Keratinocyte (primary cell): ENCODE measurements at places on chromosomes 12 and 14.

- no peak for DNase-seq
These were observed 125.8 kb upstream of the AVPR1A start for GRCh38 chr12:63276537-63277365.

DNA sequence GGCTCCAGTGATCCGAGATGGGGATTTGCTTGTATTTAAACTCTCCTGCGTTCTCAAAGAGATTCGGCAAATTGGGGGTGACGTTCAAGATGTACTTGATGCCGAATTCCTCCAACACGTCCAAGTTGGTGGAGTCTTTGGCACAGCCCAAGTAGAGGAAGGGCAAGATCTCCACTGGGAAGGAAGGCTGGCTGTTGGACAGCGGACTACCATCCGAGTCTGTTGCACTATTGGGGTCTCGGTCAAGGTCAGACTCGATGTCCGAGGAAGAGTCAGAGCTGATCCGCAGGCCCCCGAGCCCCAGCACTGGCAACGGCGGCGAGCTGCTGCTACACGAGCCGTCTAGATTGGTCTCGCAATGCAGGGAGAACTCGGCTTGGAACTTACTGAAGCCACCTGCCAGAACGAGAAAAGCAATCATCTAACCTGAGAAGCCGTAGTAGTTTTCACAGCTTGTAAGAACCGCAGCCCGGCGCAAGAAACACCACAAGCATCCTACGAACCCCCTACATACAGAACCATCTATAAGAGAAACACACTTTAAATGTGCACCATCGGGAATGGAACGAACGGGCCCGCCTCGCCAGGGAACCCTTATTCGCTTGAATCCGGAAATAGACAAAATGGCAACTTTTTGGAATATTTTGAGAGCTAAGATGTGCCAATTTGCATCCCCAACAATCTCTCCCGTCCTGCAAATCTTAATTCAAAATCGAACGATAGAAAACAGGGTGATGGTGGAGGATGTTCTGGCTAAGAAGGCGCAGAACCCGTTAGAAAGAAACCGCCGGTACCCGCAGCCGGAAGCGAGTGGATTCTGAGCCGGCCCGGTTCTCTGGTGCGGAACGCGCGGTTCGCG is 1.4 kb downstream of the DUSP6 start:
- DNase-seq: no peak

DNA sequence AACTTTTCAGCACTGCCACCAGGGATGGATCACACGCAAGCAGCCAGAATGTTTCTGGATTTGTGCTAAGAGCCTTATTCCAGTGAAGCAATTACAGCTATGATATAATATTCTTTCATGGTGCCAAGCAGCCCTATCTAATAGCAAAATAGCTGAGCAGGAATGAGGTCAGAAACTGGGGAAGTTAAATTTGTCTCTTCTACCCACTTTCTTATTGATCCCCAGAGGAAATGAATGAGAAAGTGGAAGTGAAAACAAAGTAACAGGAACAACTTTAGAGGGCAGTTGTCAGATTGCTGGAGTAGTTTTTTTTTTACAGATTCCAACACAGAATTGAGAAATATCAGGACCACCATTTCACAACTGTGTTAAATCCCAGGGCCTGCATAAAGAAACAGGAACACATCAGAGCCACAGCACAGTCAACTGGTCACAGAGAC is 44.8 kb downstream of the GCH1 start:
- DNase-seq: no peak

DNA sequence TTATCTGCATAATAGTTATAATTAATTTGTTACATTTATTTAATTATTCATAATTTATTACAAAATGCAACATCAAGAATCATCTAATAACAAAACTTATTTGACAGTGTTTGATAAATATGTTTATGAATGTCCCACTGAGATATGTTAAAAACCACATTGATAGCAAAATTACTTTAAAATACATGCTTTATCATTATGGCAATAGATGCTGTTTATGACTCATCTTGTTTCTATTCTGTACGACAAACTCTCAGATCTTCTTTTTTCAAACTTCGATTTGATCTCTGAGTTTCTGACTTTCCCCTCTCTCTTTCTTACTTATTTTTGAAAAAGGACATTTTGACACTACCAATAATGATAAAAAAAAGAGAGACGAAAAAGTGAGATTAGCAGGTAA is 56.8 kb upstream of the LRRK2 start:
- DNase-seq: no peak

DNA sequence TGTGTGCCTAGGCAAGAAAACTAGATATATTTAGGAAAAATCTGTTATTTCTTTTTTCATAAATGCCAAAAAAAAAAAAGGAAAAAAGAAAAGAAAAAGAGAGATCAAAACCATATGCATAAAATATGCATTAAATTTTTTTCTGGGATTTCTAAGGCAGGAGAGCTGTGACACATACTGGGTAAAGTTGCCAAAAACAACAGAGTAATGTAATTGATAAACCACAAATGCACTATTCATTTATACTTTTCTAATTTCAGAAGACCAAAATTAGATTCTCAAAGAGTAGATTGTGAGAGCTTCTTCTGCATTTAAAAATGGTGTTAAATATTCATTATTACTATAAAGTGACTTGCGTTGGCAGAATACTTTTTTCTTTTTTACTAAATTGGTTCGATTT is 673.8 kb upstream of the MGAT4C start:
- no peak for DNase-seq

DNA sequence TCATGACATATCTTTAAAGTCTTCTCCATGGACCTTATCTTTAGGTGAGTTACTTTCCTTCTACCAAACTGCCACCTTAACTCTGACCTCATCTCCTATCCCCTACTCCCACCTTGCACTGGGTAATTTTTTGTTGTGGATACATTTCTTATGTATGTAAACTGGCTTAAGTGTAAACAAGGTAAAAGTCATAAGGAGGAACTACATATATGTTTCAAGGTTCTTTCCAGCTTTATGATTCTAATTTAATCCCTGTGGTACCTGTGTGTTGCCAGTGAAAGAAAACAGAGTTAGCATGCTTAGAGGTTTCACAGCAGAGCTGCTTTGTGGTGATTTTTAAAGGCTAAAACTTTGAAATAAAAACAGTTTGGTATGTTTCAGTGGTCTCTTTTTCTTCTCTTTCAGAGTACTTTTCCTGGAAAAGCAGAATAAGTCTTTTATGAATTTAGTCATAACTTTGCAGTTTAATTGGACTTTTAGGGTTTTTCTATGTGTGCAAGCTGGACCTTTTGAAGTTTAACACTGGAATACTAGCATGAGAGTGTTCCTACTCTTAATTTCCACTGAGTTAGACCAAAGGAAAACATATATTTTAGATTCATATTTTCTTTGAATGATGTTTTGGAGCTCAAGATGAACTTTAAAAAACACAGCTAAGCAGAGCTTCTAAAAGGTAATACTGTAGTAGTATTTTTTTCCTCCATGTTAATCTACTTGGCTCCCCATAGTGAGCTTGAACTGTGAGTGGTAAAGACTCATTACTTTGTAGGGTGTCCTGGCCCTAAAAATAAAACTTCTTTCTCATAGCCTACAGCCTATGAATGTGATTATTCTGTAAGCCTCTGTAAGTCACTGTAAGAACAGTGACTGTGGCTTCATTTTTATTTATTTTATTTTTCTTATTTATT is 105.4 kb downstream of the FUT8 start:
- DNase-seq: no peak

DNA sequence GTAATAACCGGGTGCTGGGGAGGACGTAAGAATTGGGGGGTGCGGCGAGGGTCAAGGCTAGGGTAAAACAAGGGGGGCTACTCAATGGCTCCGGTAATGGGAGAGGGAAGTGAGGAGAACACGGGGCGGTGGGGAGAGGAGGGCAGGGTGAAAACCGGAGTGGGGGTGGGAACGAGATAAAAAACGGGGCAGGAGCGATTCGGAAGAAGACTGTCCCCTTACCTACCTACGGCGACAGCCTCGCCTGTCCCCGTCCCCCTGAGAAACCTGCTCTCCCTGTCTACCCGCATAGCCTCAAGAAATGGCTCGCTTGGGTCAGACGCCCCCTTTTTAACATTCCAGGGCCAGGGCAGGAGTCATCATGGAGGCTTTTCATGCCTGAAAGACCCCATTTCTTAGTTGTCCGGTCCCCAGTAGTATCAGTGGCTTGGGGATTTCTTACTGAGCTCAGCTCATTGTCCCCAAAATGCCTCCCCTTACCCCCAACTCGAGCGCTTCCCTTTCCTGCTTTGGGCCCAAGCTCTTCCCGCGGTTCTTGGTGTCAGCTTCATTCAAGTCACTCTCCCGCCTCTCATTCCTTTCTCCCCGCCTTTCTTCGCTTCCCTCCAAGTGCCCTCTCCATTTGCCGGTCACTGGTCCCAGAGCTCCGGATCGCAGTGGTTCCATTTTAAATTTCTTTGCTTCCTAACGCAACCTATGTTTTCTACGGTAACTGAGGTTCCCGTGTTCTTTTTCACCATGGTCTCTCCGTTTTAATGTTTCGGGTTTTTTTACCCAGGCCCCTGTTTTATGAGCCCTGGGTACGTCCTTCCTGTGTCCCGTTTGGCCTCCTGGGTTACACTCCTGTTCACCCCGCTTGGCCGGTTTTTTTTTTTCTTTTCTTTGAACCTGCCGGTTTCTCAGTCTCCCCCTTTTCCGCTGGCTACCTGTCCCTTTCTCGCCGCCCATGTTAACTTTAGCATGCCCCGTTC is 1.2 kb upstream of the WSB2 start:
- no peak for DNase-seq

DNA sequence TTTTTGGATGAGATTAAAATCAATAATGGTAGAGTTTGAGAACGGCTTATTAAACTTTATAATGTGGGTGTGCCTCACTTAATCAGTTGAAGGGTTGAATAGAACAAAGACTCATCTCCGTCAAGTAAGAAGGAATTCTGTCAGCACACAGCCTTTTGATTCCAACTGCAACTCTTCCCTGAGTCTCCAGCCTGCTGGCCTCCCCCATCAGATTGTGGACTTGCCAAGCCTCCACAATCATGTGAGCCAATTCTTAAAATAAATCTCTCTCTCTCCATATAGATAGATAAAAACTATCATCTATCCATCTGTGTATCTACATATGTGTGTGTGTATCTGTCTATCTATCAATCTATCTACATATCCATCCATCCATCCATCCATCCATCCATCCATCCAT is 127.4 kb upstream of the BTG1 start:
- no peak for DNase-seq

- no peak for DNase-seq
These were observed 41.5 kb downstream of the CHGA start for GRCh38 chr14:92964124-92965109.

DNA sequence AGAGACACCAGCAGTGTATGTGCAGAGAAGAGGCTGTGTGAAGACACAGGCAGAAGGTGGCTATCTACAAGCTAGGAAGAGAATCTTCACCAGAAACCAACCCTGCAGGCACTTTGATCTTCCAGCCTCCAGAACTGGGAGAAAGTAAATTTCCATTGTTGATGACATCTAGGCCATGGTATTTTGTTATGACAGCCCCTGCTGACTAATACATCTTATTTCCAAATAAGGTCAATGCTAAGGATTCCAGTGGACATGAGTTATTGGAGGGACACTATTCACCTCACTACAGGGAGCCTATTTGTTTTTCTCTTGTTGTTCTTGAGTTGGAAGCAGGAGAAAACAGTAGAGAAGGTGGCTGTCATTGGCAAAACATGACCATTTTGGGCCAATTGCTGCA is 88.5 kb upstream of the RIN3 start:
- no peak for DNase-seq

GRCh38 chr12:109871668-109872314 is 8.6 kb downstream of the GLTP start:
- no peak for DNase-seq

GRCh38 chr14:60229614-60230013 is 19.4 kb upstream of the PPM1A start:
- DNase-seq: no peak

DNA sequence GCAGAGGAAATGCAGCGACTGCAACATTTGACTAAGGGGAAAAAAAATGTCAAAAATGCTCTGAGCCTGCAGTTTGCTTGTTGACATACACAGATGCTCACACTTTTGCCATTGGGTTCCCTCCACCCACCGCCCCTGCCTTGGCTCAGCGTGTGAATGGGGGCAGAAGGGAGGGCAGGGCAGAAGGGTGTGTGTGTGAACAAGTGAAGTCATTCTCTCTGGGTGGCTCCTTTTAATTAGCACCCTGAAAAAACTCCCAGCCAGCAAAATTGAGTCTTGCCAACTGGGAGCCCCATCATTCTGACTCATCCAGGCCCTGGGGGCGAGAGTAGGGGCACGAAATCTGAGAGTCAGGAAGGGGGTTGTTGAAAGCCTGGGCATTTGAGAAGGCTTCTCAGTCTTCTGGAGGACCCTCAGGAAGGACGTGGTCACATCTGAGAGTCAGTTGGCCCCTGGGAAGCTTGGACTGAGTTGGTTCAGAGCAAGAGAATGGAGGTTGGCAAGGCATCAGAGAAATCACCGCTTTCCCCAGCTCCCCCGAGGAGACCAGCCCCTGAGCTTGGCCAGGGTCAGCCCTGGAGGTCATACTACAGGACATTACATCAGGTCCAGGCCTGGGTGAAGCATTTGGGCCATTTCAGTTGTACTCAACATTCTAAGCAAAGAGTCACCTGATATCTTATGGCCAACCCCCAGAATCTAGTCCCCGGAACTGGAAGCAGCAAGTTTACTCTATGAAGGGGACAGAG is 22.7 kb upstream of the KRT78 start:
- DNase-seq: no peak

GRCh38 chr14:32635061-32635719 is 303.5 kb upstream of the NPAS3 start:
- DNase-seq: no peak

- no peak for DNase-seq
These were observed 194.6 kb upstream of the KRR1 start for GRCh38 chr12:75705749-75706711.

DNA sequence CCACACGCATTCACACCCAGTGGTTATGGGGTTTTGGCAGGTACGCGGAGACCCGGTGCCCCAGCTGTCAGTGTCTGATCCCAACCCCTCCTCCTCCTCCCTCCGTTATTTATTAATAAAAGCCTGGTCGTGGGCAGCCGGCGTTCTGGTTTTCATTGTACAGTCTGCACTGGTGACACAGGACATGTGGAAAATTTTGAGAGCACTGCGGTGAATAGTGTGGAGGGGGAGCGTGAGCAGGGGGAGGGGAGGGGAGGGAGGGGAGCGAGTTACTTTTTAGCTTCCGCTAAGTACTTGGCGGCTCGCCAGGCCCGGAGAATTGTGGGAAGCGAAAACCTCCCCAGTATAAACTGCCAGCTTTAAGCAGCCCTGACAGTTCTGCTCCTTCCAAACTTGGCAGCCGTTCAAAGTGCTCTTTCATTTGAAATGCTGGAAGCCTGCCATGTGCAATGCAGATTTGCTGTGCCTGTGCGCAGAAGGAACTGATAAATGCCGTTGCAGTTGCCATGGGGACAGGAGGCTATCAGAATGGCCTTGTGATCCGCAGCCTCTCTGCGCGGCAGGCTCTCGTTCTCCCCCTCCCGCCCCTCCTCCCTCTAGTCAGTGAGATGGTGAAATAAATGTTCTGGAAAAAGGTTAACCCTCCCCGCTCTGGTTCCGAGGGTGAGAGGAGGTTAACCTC is 11.7 kb upstream of the IRF2BPL start:
- DNase-seq: no peak

- DNase-seq: no peak
These were observed 11.3 kb upstream of the ERP27 start for GRCh38 chr12:14949631-14950030.

GRCh38 chr12:90004319-90005074 is 295.9 kb upstream of the ATP2B1 start:
- no peak for DNase-seq

GRCh38 chr14:64971943-64972791 is at the start of gene RAB15:
TSS of gene RAB15 (minus strand) at chr14:64972336. CDS start at chr14:64972076, 260 bp downstream.
- DNase-seq: no peak
